ENCODE measurements at places on chromosomes 12 and 14.

DNA sequence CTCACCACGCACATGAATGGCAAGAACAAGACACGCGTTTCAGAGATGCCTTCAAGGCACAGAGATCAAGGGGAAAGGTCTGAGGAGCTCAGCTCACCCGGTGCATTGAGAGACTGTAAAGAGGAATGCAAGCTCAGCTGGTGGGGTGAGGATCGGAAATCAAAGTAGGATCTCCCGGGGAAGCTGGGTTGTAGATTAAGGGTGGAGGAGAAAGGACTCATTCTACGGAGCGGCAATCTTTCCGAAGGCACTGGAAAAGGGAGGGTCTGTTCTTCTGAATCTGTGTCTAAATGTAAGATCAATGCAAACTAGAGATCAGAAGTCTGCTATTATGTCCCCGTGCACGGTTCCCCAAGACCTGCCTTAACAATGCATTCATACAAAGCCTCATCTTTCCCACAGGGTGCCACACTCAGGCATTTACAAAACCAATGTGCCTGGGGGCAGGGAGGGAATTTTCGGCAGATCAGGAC, 41.6 kb upstream of the PYGL start:
- no peak for DNase-seq

DNA sequence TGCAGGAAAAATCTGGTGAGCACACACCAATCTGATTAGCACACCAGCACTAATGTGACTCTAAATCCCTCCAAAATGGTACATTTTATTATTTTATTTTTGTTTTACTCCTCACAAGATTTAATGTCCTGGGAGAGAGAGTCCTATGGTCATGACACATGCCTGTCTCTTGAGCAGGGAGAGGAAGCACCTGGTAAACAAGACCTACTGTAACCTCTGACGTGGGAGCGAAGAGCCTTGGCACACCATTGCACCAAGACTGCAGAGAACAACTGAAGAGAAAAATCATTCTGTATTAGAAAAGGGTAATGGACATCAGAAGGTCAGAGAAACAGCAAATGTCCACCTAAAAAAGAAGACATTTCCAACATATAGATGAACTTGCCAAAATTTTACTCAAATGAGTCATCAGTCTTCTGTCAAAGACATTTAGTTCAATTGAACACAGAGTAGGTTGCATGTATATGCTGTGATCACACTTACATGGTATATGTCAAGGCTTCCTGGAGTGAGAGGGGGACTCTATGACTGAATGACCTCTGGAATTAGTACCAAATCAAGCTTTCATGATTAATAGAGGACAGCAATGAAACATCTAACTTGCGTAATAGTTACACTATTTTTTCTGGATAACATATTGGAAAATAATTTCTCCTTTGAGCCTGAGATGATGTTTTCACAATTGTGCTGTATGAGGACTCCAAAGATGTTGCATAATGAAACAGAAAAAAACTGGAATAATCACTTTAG, 186.9 kb upstream of the FLRT2 start:
- no peak for DNase-seq

DNA sequence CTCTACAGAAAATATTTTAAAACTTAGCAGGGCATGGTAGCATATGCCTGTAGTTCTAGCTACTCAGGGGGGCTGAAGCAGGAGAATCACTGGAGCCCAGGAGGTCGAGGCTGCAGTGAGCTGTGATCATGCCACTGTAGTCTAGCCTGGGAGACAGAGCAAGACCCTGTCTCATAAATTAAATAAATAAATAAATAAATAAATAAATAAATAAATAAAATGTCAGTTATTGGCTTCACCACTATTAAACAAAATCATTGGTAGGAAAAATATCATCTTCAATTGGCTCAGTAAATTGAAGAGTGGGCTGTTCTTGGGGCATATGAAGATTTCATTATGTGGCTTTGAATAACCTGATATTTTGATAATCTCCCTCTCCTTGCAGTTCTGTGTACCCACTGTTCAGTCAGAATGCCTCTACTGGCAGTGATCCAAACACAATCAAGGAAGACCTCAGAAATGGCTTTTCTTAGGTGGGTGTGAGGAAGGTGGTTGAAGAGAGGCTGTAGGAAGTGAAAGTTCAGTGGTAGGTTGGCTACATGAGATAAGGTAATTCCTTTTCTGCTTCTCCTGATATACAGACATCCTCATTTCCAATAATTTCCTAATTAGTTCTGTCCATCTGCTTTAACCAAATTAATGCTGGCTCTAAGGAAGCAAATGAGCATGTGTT, 175.8 kb downstream of the MSRB3 start:
- no peak for DNase-seq

DNA sequence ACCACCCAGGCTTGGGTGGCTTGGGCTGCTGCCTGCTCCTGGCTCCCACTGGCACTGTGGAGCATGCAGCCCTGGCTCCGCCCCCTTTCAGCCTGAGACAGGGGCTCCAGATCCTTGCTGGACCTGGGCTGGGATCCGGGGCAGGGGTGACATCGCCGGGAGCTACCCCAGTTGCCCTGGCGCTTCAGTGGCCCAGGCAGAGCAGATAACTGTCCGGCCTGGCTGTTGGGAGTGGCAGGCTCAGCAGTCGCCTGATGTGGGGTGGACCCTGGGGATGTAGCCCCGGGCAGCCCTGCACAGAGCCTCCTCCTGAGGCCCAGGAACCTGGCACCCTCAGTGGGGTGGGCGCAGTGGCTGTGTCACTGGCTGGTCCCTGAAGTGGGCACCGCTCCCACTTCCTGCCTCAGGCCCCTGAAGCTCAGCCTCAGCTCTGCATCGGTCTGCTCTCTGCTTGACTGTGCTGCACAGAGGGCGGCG, 57.9 kb downstream of the FUT8 start:
- DNase-seq: no peak

DNA sequence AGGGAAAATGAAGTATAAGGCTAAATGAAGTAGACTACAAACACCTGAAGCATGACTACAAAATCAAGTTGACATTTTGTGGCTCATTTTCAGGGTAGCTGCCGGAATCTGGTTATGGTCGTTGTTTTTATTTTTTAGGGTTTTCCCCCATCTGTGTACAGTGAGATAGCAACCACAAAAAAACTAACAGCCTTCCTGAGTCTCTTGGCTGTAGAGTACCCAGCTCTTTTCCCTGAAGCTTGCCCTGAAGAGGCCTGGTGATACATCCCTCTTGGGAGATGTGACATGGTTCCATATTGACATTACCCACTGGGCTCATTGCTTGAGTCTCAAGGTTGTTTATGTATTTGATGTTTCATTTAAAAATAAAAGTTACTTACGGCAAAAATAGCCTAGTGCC, 424.0 kb downstream of the ZFP36L1 start:
- no peak for DNase-seq

GRCh38 chr14:92756446-92756845, 8.0 kb upstream of the LGMN start:
- DNase-seq: no peak

GRCh38 chr12:46131732-46132469, 136.9 kb downstream of the SLC38A1 start:
- DNase-seq: no peak

GRCh38 chr14:55372423-55372822, 39.2 kb downstream of the ATG14 start:
- no peak for DNase-seq

DNA sequence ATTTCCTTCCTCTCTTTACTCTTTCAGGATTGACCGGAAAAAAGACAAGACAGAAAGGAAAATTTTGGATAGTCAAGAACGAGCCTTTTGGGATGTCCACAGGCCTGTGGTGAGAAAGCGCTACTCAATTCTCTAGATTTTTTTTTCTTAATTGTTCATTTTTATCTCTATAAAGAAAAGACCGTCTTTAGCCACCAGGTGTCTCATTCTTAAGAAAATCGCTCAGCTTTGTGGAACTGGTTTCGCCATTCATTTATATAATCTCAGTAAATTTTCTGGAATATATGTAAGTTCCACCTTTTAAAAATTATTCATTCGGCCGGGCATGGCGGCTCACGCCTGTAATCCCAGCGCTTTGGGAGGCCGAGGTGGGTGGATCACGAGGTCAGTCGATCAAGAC, 421.1 kb downstream of the DPF3 start:
- no peak for DNase-seq

DNA sequence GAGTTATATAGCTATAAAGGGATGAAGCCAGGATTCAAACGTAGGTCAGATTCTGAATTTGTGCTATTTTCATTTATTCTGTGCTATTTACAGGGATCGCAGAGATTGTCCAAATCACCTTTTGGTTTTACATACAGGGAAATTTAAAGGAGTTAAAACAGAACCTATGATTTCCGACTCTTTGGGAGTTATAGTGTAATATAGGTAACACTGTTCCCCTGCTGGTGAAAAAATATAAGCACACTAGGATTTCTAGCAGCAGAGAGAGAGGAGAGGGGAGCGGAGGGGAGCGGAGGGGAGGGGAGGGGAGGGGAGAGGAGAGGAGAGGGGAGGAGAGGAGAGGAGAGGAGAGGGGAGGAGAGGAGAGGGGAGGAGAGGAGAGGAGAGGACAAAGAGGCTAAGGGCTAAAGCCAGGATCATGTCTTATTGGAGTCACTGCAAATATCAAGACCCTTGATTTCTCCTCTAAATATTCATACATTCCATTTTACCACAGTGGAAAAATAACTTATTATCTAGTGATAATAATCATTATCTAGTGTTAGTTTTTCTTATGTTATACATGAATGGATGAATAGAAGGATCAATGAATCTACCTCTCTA, 46.2 kb upstream of the KCNH5 start:
- DNase-seq: no peak

GRCh38 chr14:26067786-26068459, 529.9 kb downstream of the NOVA1 start:
- no peak for DNase-seq

DNA sequence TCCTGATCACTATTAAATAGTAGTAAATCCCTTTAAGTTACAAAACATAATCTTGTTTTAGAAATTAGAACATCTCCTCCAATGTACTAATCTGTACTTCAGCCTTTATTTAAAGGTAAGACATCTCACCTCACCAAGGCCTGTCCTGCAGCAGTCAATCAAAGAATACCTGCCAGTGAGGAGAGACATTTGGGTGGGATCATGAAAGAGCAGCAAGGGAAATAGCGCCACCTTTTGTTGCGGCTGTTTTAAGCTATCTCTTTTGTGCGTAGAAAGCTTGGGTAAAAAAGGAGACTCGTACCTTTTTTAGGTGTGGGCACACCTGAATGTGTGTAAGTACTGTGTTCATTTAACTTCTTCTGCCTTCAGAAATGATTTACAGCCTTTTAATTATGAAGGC, 117.8 kb upstream of the TMTC1 start:
- no peak for DNase-seq

DNA sequence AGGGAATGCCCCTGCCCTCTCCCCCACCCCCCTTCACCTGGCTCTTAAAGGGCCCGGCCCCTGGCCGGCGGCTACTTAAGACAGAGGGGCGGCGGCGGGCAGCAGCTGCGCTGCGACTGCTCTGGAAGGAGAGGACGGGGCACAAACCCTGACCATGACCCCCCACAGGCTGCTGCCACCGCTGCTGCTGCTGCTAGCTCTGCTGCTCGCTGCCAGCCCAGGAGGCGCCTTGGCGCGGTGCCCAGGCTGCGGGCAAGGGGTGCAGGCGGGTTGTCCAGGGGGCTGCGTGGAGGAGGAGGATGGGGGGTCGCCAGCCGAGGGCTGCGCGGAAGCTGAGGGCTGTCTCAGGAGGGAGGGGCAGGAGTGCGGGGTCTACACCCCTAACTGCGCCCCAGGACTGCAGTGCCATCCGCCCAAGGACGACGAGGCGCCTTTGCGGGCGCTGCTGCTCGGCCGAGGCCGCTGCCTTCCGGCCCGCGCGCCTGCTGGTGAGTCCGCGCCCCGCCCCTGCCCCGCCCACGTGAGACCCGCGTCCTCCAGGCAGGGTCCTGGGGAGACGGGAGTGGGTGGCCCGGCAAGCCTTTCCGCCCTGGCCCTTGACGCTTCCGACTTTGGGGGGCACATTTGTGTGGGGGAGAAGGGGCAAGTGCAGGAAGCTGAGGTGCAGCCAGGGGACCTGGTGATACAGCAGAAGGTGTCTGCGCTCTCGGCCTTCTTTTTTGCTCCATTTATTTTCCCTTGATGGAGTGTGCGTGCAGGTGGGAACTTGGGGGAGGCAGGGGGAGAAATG, at the start of gene IGFBP6:
TSS of gene IGFBP6 (plus strand) at position 104 of the 790 bp plus-strand sequence. CDS start at position 155, 51 bp downstream.
- DNase-seq: no peak

DNA sequence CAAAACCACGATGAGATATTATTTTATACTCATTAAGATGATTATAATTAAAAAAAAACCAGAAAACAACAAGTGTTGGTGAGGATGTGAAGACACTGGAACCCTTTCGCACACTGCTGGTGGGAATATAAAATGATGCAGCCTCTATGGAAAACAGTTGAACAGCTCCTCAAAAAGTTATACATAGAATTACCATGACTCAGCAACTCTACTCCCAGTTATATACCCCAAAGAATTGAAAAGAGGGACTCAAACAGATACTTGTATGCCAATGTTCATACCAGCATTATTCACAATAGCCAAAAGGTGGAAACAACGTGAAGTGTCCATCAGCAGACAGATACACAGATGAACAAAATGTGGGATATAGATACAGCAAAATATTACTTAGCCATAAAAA, 53.1 kb downstream of the TAOK3 start:
- DNase-seq: no peak

DNA sequence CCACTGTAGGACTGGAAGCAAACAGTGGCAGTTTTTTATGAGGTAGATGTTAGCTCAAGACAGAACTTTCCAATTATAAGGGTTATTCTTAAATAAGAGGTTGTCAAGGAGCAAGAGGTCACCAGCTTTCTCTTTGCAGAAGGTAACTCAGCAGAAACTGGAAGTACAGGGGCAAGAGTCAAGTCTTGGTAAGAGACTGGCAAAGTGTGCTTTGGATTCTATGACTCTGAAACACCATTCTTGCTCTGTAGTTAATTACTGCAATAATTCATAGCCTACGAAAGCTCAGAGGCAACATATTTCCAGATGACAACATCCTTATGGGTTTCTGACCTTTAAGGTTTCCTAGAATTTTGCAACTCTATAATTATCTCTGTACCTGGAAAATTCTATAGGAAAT, 51.3 kb downstream of the RMST start:
- DNase-seq: no peak

DNA sequence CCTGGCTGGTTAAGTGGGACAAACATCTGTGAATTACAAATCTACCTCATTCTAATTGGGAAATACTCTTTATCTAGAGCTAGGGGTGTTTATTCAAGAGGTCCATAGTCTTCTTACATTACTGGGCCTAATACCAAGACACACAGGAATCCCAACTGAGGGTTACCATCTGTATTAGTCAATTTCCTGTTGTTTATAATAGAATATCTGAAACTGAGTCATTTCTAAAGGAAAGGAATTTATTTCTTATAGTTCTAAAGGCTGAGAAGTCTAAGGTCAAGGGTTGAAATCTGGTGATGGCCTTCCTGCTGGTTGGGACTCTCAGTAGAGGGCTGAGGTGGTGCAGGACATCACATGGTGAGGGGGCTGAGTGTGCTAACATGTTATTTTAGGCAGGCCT, 36.0 kb downstream of the RTRAF start:
- no peak for DNase-seq

DNA sequence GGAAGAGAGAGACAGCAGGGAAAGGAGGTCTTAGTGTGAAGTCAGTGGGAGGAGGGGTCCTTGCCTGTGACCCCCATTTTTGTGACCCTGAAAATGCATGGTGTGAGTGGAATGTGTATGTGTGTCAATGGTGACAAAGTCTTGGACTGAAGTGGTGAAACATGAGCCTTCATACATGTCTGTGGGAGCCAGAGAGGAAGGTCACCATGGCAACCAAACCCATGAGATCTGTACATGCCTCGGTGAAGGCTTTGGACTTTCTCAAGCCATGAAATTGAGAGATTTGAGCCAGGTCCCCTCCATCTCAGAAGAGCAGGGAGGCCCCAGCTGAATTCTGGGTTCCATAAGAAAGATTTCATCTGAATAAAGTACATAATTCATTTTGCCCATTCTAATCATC, 108.7 kb downstream of the TTC8 start:
- no peak for DNase-seq

- DNase-seq: peak; percentile 25
These were observed 23.5 kb upstream of the C12orf50 start for GRCh38 chr12:88052686-88053085.

All from NCI-H1694 (cell line).